ENCODE measurements at places on chromosomes 3 and 15. TPM values are rescaled to one million over a fixed set of nuclear protein-coding genes. Genes with fewer than 3 reads are reported as not detected.

The SLC2A2 gene
- total RNA-seq: not detected

The SI gene
- not detected for total RNA-seq

GRCh38 chr15:51982013-51982769, 10.6 kb upstream of the LEO1 start:
- H3K4me1 ChIP-seq: peaks cover 14% of the 10 kb centered on the region
- H3K27ac ChIP-seq: peak overlapping the region; percentile 86
- DNase-seq: peak; percentile 60
- H3K27me3 ChIP-seq: no peaks in the 10 kb centered on the region
- no peaks in the 10 kb centered on the region for H3K36me3 ChIP-seq
- H3K4me3 ChIP-seq: peak overlapping the region; percentile 78

GRCh38 chr3:170274641-170275040, 52.4 kb downstream of the PRKCI start:
- H3K36me3 ChIP-seq: peaks cover 22% of the 10 kb centered on the region
- no peaks in the 10 kb centered on the region for H3K27me3 ChIP-seq
- no peak overlapping the region for H3K4me3 ChIP-seq
- H3K4me1 ChIP-seq: peaks cover 14% of the 10 kb centered on the region
- no peak for DNase-seq

DNA sequence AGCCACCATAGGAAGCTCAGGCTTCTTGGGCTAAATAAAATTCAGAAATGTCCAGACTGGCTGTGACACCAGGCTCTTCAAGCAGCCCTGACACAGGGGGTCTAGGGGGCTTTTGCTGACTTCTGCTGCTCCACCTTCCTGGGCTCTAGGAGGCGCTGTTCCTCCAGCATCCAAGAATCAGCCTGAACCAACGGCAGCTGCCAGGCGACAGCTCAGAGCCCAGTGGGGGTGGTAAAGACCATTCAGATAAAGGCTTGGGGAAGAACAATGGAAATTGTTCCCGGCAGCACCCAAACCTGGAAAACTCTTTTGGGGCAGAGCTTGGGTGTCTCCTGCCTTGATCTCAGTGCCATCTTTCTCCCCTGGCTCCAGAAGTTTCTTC, 21.6 kb upstream of the PSTPIP1 start:
- DNase-seq: peak; percentile 67
- peaks cover 27% of the 10 kb centered on the region for H3K4me1 ChIP-seq
- peaks cover 2% of the 10 kb centered on the region for H3K36me3 ChIP-seq
- peaks cover 6% of the 10 kb centered on the region for H3K27me3 ChIP-seq

GRCh38 chr15:57376696-57377477, 582 bp downstream of the CGNL1 start:
- no peak for DNase-seq
- peak overlapping the region; percentile 20 for H3K4me3 ChIP-seq
- H3K4me1 ChIP-seq: peaks cover 2% of the 10 kb centered on the region

DNA sequence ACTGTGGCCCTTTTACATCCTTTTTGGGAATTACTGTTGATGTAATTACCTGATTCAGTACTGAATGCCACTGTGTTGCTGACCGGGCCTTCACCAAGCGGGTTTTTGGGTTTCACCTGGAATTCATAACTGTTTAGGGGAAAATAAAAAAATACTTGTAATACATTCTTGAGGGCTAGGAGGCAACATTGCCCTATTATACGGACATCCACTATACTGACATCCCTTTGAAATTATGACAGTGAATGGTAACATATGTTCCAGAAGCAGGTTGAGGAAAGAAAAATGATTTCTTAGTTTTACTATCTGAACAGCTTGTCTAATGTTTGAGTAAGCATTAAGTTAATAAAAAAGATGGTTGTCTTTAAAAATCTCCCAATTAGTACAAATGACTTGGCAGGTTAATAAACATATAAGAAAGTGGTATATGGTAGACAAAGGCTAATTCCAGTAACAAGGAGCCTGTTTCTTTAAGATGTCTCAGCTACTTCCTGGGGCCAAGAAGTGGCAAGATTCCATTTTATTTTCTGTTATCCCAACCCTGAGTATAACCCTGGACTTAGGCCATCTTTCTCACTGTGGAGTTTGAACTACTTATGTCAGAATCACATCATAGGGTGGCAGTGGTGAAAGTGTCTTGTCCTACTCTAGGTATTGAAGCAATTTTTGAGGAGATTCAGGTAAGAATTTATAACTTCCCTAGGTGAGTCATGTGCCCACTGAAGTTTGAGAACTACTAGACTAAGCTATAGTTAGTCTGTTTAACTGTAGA, 45.5 kb downstream of the TFG start:
- peaks cover 23% of the 10 kb centered on the region for H3K36me3 ChIP-seq
- H3K4me1 ChIP-seq: no peaks in the 10 kb centered on the region
- no peak overlapping the region for H3K27ac ChIP-seq
- no peaks in the 10 kb centered on the region for H3K27me3 ChIP-seq
- H3K4me3 ChIP-seq: no peak overlapping the region

The SPG11 gene
- 110 TPM for total RNA-seq

DNA sequence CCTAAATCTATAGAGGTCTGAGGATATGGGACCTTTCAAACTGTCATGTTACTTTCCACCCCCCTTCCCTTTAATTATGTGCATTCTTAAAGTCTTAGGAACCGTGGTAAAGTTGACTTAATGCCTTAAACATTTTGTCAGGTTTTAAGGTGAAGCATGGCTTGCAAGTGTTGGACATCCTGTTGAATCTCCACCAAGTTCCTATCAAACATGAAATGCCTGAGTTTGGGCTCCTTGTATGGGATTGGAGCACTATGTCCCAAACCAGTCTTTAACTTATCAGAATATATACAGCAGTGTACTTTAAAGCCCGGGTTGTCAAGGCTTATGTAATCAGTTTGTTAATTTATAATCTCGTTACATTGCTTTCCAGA, 1.1 kb downstream of the SNRK start:
- DNase-seq: no peak
- H3K4me3 ChIP-seq: peak overlapping the region; percentile 95
- H3K27me3 ChIP-seq: no peaks in the 10 kb centered on the region
- peaks cover 9% of the 10 kb centered on the region for H3K36me3 ChIP-seq
- H3K4me1 ChIP-seq: peaks cover 37% of the 10 kb centered on the region

- no peak overlapping the region for H3K27ac ChIP-seq
- no peaks in the 10 kb centered on the region for H3K36me3 ChIP-seq
- H3K4me1 ChIP-seq: no peaks in the 10 kb centered on the region
- DNase-seq: no peak
- H3K4me3 ChIP-seq: no peak overlapping the region
These were observed 341.7 kb downstream of the PTPRG start for GRCh38 chr3:61903074-61903473.

DNA sequence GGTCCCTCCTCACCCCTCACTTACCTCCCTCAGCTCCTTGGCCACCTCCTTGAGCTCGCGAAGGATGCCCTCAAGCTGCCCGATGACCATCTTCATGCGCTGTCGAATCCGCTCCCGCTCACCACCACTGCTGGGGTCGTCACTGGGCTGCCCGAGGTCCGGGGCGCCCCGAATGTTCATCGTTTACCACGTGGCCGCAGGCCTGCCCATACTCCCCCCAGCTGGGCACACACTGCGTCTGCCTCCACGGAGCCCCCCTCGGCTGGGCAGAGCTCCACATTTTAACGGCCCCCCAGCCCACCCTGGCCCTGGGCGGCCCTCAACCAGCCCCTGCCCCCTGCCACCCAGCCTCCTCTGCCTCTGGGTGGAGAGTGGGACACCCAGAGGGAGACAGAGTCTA, 2.2 kb downstream of the INSYN1 start:
- peaks cover 2% of the 10 kb centered on the region for H3K4me1 ChIP-seq
- H3K27ac ChIP-seq: no peak overlapping the region
- peaks cover 52% of the 10 kb centered on the region for H3K27me3 ChIP-seq
- no peak overlapping the region for H3K4me3 ChIP-seq
- no peak for DNase-seq
- no peaks in the 10 kb centered on the region for H3K36me3 ChIP-seq

The USP3 gene
- total RNA-seq: 83.1 TPM

- no peak for DNase-seq
- peaks cover 23% of the 10 kb centered on the region for H3K36me3 ChIP-seq
- H3K4me3 ChIP-seq: no peak overlapping the region
These were observed 12.3 kb downstream of the POGLUT1 start for GRCh38 chr3:119481079-119481478.

The PRSS50 gene
- total RNA-seq: not detected

All from activated naive CD8-positive, alpha-beta T cell treated with anti-CD3 and anti-CD28 coated beads, Interleukin-2, amount 10 ng/mL, durations not matched to agents 7 days and 5 days (primary cell).